ENCODE measurements at places on chromosomes 6 and 20. TPM values are rescaled to one million over a fixed set of nuclear protein-coding genes. Genes with fewer than 3 reads are reported as not detected.

GRCh38 chr6:126204598-126204997 is 135.3 kb upstream of the CENPW start:
- DNase-seq, result no peak

DNA sequence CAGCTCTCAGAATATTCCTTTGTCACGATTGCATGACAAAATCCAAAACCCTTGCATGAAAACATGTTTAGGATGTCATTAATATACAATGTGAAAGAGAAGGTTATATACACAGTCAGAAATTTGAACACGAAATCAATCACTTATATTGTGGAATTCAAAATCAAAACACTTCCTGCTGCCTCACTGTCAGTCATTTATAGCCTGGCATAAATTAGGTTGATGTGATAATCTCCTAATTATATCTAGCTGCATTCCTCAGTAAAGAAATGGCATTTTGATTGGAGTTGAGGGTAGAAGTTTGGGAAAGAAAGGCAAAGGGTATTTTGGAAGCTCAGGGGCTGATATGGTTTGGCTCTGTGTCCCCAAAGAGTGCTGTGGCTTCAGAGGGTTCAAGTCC is 24.1 kb upstream of the BEND6 start:
- no peak for DNase-seq

The LAMA4 gene
- 24.1 TPM for total RNA-seq

The DSE gene
- 20.4 TPM for total RNA-seq

- no peak for DNase-seq
Measured at GRCh38 chr6:30544666-30545272, 11.5 kb downstream of the GNL1 start.

GRCh38 chr6:16305246-16305725 is 66.9 kb downstream of the GMPR start:
- DNase-seq, result no peak

The E2F1 gene
- total RNA-seq, result 2.4 TPM

- no peak for DNase-seq
Measured at GRCh38 chr6:55897346-55897745, 22.0 kb upstream of the BMP5 start.

DNA sequence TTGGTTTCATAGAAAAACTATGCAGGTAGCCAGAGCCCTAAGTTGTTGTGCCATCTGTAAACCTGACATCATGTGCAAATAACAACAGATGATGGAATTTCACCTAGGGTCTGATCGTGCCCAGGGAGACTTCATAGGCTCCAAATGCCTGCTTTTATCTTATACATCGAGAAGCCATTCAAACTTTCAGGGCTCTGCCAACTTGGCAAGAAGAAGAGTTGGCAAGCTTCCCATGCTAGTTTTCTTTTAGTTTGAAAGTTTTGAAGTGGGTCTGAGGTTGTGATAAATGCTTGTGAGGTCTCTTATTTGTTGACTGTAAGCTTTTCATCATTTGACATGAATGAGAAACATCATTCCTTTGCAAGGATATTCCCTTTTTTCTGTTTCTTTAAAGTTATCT is 175.4 kb upstream of the FLRT3 start:
- DNase-seq, result no peak

Data from frontal cortex (tissue), 4 donors.